Activated naive CD8-positive, alpha-beta T cell treated with anti-CD3 and anti-CD28 coated beads for 36 hours (primary cell): ENCODE measurements at places on chromosomes 5 and 9. TPM values are rescaled to one million over a fixed set of nuclear protein-coding genes. Genes with fewer than 3 reads are reported as not detected.

Gene MCCC2
- total RNA-seq: 72.6 TPM

Gene MARVELD2
- 0.31 TPM for total RNA-seq

Gene PTGS1
- total RNA-seq: 0.62 TPM

Gene RNF183
- not detected for total RNA-seq

Gene HEMGN
- 1.9 TPM for total RNA-seq

DNA sequence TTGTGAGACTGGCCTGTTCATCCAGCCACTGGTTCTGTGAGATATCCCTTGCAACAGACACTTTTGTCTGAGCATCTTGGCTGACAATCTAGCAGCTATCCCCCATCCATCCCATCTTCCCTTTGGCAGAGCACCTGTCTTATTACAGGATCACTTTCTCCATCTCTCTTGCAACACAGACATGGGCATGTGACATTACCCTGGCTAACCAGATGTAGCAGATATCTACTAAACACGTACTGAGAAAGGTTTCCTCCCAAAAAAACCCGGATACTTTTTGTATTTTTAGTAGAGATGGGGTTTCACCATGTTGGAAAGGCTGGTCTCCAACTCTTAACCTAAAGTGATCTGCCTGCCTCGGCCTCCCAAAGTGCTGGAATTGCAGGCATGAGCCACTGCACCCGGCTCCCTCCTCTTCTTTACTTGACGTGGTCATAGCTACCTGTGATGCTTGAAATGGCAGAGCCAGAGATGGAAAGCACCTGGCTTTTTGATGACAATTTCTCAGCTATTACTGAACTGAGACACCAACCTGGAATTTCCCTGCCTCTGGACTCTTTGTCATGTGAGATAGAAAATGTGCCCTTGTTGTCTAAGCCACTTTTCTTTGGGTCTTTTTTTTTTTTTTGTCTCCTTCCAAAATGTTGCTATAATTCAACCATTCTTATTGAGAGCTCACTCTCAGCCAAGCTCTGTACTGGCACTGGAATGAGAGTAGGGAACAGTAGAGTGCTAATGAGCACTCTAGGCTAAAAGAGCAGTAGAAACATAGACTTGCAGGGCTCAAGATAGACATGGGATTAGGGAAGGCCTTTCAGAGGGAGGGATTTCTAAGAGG lies 32.6 kb downstream of the FNBP1 start:
- DNase-seq: peak; percentile 47

DNA sequence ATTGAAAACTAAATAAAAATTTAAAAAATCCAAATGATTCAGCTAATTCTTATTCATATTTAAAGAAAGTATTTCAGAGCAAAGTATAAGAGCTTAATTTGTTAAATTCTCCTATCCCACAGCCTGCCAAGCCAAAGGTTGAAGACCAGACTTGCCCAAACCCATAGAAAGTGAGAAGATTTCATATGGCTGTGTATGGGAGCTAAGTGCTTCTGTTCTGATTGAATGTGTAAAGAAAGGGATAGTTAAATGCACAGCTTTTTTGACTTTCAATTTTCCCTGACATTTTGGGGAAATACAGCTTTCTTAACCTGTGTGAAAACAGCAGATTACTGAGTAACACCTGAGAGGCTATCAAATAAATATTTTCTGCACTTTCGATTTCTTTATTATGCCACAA lies 125.0 kb upstream of the MTAP start:
- DNase-seq: no peak

GRCh38 chr5:159805021-159805420 lies 111.3 kb upstream of the ADRA1B start:
- no peak for DNase-seq

- no peak for DNase-seq
Observed at GRCh38 chr5:42956551-42956950, 83.6 kb downstream of the ANXA2R start.

DNA sequence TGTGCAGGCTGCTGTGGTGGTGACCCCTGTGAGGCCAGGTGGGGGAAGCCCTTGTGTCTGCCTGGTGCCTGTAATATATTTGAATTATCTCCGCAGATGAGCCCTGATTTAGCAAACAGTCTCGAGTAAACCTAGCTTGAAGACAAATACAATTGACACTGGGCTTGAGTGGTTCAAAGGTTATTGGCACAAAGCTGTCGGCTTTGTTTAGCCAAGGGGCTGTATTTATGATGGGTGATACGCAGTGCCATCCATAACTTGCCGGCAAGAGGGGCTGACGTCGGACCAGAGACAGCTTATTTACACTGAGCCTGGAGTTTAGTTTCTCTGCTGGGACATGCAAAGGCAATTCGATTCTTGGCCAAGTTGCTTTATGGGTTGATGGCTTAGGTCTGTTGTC lies 20.0 kb upstream of the PITX1 start:
- DNase-seq: no peak

- DNase-seq: no peak
Observed at GRCh38 chr9:135334953-135335460, 144.6 kb upstream of the PPP1R26 start.

DNA sequence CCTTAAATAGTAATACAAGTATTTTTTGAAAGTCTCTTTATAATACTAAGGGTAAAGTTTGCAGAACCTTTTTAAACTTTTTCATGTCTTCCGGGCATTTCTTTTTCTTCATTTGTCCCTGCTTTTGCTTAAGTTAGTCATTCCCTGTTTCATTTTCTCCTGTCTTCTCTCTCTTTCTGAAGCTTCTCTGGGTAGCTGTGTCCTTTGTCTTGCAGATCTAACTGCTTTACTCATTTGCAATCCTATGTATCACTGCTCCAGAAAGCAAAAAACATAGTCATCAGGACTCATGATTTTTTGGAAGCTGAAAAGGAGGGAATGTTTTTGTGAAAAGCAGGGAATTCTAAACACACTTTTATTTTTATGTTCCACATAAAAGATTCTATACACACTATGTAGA lies 301.7 kb downstream of the MRPS30 start:
- no peak for DNase-seq
